ENCODE measurements at places on chromosomes 7 and 10.

GRCh38 chr10:78210548-78210947 lies 176.9 kb downstream of the RPS24 start:
- DNase-seq: no peak

GRCh38 chr7:26653430-26654399 lies 210.7 kb downstream of the SKAP2 start:
- DNase-seq: peak; percentile 83

DNA sequence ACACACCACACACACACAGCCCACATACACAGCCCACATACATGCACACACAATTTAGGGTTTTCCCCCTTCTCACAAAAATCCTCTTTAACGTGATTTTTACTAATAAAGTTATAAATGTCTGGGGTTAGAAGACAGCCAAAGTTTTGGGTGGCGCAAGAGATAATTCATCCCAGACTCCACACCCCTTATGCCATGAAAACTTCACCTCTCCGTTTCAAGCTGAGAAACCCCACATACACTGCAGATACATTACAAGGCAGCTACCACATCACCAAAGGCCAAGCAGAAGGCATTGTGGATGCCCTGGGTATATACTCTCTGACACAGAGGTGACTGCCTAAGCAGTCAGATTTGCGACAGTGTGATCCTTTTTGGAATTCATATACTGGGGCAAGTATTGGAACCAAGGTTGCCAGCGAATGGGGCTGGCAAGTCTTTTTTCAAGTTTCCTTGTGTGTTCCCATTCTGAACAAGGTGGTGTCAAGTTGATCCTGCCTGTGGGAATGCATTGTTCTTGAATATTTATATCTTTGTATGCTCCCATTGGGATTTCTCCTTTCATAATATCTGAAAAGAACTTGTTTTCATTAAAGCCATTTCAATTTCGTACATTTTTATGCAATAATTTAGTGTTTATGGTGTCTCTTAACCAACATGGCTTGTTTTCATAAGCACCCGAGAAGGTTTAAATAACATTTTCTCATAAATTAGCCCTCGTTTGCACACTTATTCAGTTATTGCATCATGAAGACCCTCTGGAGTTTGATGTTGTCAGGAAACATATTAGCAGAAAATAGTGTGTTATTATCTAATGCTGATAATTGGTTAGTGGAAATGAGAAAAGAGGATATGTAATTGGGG lies 130.2 kb downstream of the TCF7L2 start:
- no peak for DNase-seq

DNA sequence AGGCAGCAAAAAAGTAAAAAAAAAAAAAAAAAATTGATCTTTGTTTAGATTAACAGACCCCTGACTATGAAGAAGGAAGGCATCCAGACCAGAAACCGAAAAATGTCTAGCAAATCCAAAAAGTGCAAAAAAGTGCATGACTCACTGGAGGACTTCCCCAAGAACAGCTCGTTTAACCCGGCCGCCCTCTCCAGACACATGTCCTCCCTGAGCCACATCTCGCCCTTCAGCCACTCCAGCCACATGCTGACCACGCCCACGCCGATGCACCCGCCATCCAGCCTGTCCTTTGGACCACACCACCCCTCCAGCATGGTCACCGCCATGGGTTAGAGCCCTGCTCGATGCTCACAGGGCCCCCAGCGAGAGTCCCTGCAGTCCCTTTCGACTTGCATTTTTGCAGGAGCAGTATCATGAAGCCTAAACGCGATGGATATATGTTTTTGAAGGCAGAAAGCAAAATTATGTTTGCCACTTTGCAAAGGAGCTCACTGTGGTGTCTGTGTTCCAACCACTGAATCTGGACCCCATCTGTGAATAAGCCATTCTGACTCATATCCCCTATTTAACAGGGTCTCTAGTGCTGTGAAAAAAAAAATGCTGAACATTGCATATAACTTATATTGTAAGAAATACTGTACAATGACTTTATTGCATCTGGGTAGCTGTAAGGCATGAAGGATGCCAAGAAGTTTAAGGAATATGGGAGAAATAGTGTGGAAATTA lies 19.4 kb downstream of the GATA3 start:
- no peak for DNase-seq

DNA sequence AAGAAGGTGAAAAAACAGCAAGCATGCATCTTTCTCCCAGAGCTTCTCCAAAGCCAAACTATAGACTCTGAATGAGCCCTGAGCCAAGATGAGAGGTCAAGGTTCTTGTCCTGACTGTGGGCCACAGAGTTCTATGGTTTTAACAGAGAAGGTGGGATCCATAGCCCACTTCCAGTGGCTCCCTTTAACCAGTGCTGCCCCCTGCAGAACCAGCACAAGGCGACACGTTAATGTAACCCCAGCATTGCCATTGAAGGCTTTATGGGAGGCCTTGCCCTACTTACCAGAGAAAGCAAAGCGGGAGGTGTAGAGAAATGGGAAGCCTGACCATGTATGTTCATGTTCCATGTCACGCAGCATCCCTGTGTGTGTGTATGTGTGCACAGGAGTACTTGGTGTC lies 243.6 kb downstream of the PRPF18 start:
- DNase-seq: no peak

GRCh38 chr7:96636342-96636860 lies 73.2 kb downstream of the SEM1 start:
- no peak for DNase-seq

GRCh38 chr7:82443036-82443546 lies 486 bp downstream of the CACNA2D1 start:
- no peak for DNase-seq

DNA sequence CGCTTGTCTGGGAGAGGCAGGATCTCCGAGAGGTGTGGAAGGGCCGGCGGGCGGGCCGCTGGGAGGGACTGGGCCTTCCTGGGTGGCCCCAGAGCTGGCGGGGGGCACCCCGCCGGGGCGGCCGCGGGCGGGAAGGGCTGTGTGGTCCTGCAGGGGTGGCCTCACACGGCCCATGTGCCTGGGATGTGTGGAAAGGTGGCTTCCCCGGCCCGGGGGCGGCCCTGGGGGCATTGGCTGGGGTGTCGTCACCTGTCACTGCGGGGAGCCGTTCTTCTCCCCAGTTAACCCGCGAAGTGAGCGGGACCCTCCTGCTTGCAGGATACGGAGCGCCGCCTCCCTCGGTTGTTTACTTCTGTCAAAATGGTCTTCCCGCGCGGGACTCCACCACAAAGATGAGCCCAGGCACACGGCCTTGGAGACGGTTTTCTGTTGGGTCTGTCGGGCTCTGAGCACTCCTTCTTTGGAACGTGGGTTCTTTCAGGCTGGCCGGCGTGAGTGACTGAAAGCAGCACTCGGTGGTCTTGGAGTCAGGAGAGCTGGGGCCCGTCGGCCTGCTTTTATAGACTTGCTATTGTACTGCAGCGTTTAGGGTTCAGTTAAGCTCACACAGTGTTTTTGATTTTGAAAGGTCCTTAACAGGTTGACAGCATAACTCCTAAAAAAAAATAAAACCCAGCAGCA lies 700 bp downstream of the SMC3 start:
- peak; percentile 14 for DNase-seq

DNA sequence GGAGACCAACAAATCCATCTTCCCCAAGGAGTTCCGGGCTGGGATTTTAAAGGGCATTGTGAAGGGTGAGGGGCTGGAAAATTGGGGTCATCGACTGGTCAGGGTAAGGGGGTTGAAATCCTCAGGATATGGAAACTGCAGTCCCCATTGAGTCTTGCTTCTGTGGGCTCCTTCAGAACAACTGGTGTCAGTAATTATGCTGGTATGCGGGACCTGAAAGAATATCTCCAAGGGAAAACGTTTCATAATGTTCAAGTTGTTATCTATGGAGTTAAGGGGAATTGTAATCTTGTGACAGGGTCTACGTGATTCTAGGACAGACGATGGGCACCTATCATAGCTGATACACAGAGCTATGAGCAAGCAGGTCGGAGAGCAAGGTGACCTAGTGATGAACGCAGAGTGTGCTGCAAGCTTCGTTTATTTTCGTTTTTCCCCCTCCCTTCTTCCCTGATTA lies 494 bp upstream of the RHBDD2 start:
- DNase-seq: no peak

DNA sequence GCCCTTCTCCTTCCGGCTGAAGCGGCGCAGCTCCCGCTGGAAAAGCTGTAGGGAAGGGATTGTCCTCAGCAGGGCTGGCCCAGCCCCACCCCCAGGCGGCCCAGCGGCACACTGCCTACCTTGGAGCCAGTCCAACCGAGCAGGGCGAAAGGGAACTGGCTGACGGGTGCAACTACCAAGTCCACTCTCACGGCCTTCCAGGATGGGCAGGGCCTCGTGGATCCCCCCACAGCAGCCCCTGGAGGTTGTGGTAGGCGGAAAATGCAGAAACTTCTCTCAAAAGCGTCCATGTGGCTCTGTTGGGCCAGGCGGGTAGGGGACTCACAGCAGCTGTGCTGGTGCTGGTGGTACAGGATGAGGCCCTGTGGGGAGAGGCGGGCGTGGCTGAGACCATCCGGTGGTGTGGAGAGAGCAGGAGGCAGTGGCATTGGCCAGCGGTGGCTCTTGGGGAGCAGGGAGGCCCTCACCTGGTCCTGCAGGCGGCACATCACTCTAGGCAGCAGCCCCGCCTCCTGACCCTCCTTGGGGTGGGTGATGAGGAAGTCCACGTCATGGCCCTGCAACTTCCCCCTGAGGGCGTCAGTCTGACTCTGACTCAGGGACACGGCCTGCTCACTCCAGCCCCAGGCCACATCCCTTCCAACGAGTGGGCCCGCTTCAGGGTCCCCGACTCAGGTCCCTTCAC lies 8.4 kb upstream of the PGAM2 start:
- no peak for DNase-seq

- DNase-seq: peak; percentile 41
Measured at GRCh38 chr7:152733286-152733934, 26.1 kb upstream of the ACTR3B start.

DNA sequence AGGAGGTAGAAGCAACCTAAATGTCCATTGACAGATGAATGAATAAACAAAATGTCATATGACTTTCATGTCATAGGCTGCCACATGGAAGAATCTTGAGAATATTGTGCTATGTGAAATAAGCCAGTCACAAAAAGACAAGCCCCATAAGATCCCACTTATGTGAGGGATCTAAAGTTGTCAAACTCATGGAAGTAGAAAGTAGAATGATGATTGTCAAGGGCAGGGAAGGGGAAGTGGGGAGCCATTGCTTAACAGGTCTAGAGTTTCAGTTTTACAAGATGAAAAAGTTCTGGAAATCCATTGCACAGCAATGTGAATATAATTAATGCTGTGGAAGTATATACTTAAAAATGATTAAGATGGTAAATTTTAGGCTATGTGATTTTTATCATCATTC lies 229.3 kb upstream of the KMT2E start:
- no peak for DNase-seq

DNA sequence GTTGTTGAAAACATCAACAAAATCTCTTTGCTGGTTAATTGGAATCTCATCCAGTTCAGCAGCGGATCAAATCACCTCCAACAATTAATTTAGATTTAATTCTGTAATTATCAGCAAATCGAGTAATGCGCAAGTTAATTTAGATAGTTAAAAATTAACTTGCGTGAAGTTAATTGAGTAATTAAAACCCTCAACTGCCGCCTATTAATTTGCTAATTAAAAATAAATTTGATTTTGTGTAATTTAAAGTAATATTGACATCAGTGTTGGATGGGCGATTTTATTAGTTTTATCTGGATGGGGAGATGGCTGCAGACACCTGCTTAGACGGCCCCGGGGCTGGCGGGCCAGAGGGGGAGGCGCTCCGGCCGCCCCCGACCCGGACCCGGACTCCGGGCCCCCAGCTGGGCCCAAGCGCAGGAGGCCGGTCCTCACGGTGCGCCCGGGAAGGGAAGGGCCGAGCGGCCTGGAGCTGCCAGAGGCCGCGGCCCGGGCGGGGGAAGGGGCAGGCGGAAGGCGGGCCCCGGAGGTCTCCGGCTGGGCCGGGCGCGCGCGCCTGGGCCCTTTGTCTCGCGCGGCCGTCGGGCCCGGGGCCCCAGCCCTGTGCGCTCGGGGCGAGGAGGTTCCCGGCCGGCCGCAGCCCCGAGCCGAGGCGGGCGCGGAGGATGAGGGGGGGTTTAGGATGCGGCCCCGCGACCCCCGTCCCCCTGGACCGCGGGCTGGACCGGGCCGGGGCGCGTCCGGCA lies 3.3 kb upstream of the UNCX start:
- DNase-seq: no peak

- no peak for DNase-seq
Measured at GRCh38 chr7:75687246-75688088, 51.3 kb downstream of the HIP1 start.

DNA sequence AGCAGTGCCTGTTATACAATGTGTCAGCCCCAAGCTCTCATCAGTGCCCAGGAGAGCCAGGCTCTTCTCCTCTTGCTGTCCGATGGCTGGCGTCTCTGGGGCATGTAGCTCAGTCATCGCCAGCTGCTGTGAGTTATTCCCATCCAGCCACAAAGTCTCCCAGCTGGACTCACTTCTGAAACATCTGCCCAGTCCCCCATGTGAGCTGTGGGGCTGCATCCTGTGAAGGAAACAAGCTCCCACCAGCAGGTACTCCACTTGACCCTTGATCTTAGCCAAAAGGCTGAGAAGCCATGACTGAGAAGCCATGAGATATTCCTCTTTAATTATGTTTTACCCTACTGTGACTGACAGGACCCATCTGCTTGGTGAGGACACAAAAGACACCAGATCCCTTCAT lies 212.7 kb upstream of the IGFBP3 start:
- no peak for DNase-seq

DNA sequence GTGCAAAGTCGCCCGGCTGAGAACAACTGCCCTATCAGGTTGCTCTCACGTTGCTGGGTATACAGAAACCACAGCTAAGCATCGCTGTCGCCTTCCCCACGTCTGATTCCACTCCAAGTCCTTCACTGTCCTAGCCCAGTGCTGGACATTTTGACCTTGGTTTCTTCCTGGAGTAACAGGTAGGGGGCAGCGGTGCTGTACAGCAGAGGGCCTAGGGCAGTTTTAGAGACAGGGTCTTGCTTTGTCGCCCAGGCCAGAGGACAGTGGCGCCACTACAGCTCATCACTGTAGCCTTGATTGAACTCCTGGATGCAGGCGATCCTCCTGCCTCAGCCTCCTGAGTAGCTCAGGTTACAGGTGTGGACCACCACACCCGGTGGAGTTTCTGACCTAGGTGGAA lies 2.6 kb downstream of the CLDN15 start:
- DNase-seq: no peak

DNA sequence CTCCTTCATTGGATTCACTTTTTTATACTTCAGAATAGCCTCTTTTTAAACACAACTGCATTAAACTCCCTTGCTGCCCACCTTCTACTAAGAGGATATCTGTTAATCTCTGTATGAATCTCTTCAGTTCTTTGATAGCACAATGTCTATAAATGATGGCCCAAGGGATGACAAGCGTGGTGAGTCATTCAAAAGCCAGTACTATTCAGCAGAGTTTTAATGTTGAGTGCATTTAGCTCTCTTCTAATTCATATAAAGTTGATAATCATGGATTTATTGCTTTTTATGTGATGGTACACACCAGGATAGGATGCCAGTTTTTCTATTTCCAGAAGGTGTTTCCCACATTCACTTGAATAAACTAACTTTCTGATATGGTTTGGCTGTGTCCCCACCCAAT lies 57.4 kb upstream of the HECTD2 start:
- no peak for DNase-seq

DNA sequence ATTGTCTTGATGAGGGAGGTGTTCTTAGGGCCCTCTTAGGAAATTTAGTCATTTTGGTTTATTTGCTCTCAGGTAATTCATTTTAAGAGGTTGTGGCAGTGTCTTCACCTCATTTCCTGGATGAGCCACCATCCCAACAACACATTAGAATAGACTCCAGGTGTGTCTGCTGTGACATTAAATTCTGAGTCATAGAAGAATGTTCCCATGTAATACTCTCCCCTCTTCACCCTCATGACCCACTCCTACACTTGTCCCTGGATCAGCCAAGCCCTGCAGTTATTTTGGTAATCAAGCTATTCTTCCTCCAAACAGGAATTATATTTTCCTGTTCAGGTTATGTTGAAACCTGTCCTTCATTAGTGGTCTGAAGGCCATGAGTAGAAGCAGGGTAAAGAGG lies 944.1 kb downstream of the SORCS3 start:
- DNase-seq: no peak
